ENCODE measurements at places on chromosomes 1 and 21.

DNA sequence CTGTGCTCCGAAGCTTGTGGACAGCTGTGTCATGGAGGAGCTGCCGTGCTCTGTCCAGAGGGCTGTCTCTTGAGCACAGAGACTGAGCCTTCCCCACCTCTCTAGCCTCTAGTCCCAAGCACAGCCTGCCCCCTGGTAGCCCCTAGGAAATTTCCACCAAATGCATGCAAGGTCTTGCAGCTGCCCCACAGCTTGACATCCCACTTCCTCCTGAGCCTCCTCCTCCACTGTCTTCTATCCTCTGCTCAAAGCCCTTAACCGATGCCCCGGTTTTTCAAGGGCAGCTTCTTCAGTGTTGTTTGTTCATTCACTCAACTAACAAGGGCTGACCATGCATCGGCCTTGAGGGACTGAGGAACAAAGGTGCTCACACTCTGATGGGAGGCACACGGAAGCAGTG is 20.6 kb upstream of the PROK1 start:
- H3K4me3 ChIP-seq: no peak overlapping the region
- peaks cover 3% of the 10 kb centered on the region for H3K4me1 ChIP-seq
- no peak for DNase-seq

GRCh38 chr1:247746391-247746935 is 1.5 kb downstream of the OR14A2 start:
- no peak overlapping the region for H3K4me3 ChIP-seq
- no peaks in the 10 kb centered on the region for H3K4me1 ChIP-seq
- H3K27me3 ChIP-seq: no peaks in the 10 kb centered on the region
- no peaks in the 10 kb centered on the region for H3K36me3 ChIP-seq

DNA sequence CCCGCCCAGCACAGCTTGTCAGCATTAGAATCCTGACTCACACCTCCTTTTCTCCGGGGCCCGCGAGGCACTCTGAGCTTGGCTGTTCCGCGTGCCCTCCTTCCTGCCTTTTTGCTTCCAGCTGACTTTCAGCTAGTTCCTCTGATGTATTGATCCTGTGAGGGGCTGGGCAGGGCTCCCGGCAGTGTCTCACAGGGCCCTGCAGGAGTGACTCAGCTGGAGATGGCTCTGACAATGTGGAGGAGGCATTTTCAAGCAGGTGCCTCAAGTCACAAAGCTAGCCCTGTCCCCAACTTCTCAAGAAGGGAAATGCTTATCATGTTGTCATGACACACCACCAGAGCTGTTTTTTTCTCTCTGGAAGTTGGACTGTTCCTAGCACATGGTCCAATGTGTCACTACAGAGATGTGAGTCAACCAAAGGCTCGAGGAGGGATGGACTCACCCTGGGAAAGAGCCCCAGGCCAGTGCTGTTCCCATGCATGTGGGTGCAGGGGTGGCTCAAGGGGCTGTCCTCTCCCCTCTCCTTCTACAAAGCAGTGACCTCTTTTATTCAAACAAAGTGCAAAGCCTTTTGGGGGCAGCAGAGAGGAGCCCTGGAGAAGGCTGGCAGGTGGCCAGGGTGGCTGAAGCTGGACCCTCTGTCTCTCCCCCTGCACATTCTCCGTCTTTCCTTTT is 30.6 kb downstream of the SYT6 start:
- no peak for DNase-seq
- H3K27me3 ChIP-seq: no peaks in the 10 kb centered on the region
- H3K4me1 ChIP-seq: peaks cover 7% of the 10 kb centered on the region
- no peak overlapping the region for H3K27ac ChIP-seq
- peaks cover 28% of the 10 kb centered on the region for H3K36me3 ChIP-seq

DNA sequence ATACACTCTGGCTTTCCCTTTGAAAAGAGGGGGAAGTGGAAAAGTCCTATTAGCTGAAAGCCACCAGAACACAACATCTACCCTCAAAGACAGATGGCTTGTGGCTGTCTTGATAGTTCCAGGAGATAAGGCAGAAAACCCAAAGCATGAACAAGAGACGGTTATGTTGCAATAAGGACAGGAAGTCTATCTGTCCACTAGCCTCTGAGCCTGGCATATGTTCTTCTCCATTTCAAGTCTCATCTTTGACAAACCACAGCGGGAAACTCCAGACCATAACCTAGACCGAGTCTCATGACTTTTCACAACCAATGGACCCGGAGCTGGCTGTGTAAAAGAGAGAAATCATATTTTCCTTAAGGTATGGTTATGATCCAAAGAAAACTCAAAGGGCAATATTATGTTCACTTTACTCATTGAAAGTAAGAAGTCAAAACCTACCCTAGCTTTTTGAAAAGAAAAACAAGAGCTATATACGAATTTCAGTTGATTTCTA is 33.8 kb downstream of the DUSP10 start:
- no peaks in the 10 kb centered on the region for H3K36me3 ChIP-seq
- no peaks in the 10 kb centered on the region for H3K27me3 ChIP-seq

- no peaks in the 10 kb centered on the region for H3K27me3 ChIP-seq
- H3K27ac ChIP-seq: no peak overlapping the region
- H3K4me1 ChIP-seq: no peaks in the 10 kb centered on the region
- no peak for DNase-seq
- H3K36me3 ChIP-seq: no peaks in the 10 kb centered on the region
These were observed 18.7 kb upstream of the LBR start for GRCh38 chr1:225446595-225446960.

DNA sequence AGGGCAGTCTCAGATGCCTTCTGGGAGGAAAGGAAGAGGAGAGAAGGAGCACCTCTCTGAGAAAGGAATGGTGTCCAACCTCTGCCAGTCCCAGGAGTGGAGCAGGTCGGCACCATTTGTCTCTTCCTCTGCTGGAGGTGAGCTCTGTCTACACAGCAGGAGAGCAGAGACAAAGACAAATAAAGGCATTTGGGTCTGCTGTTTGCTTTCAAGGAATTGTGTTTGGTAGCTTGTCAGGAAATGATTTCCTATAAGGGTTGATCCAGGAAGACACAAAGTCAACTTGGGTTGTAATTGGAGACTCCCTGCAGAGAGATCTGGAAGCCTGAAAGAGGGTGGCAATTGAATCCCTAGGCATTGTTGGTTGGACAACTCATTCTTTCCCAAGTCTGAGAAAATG is 34.5 kb upstream of the PLXNA2 start:
- no peaks in the 10 kb centered on the region for H3K27me3 ChIP-seq
- H3K4me1 ChIP-seq: peaks cover 5% of the 10 kb centered on the region
- no peaks in the 10 kb centered on the region for H3K36me3 ChIP-seq
- no peak overlapping the region for H3K4me3 ChIP-seq
- H3K27ac ChIP-seq: no peak overlapping the region

- H3K27ac ChIP-seq: no peak overlapping the region
- no peaks in the 10 kb centered on the region for H3K27me3 ChIP-seq
- H3K4me1 ChIP-seq: peaks cover 5% of the 10 kb centered on the region
- H3K4me3 ChIP-seq: no peak overlapping the region
These were observed 81.2 kb downstream of the RPS6KA1 start for GRCh38 chr1:26610781-26611180.
